Upper lobe of right lung (tissue), 1 donor: ENCODE measurements at places on chromosomes 11 and 22. TPM values are rescaled to one million over a fixed set of nuclear protein-coding genes. Genes with fewer than 3 reads are reported as not detected.

DNA sequence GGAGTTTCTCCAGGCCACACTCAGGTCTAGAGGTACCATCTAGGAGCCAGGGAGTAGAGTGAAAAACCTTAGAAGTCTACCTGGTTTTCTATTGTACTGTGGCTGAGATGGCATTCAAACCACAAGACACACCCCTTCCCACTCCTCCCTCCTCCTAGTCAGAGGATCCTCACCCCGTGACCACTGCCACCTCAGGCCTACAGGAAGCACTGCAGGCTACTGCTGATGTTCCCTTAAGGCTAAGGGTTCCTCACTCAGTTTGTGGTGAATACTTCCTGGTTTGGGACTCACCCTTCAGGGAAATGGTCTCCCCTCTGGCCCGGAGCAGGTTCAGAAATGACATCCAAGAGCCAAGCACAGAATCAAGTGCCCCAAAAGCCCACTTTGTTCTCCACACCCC lies 1293.9 kb downstream of the JRKL start:
- no peak for DNase-seq

NUDT22 gene
- 47.8 TPM for total RNA-seq

GRCh38 chr11:130872981-130873380 lies 43.3 kb downstream of the SNX19 start:
- no peak for DNase-seq

DNA sequence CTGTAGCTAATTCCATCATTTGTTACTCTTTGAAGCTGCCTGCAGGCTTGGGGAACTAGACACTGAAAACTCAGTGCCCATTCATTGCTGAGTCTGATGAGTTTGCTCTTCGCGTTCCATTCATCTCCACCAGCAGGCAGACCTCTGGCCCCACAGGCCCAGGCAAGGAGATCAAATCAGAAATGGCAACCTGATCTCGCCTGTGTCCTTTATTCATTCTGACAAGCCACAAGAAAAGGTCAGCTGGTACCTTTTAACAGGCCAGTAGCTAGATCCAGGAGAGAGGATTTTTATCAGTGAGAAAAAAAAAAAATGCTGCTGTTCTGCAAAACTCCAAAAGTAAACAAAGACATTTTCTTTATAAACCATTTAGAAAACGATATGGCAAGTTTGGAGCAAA lies 742.5 kb downstream of the ETS1 start:
- DNase-seq = no peak

DNA sequence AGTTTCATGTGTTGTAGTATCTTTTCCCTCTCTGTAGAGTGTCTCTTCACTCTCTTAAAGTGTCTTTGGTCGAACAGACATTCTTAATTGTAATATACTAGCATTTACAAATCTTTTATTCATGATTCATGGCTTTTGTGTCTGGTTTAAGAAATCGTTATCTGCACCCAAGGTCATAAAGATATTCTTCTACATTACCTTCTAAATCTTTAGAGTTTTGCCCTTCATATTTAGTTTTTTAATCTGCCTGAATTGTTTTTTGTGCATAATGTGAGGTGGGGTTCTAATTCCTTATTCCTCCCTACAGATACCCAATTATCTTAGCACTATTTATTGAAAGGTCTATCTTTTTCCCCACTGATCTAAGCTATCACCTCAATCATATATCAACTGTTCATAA lies 9.0 kb upstream of the NNMT start:
- DNase-seq = no peak

DNA sequence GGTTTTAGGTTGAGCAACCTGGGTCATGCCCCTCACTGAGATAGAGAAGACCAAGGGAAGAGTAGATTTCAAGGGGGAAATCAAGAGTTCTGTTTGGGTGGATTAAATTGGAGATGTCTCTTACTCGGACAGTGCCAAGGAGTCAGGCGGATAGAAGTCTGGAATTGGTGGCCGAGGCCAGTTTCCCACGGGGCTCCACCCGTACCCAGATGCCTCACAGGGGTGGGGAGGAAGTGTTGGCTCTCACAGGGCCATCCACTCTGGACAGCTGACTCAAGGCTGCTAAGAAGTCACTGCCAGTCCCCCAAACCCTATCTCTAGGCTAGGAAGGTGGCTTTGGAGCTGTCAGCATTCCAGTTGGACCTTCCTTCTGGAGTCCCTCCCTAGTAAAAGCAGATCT lies 79.1 kb upstream of the TIMP3 start:
- DNase-seq = no peak

- DNase-seq = no peak
These were observed 114.9 kb upstream of the E2F8 start for GRCh38 chr11:19355601-19356000.

DNA sequence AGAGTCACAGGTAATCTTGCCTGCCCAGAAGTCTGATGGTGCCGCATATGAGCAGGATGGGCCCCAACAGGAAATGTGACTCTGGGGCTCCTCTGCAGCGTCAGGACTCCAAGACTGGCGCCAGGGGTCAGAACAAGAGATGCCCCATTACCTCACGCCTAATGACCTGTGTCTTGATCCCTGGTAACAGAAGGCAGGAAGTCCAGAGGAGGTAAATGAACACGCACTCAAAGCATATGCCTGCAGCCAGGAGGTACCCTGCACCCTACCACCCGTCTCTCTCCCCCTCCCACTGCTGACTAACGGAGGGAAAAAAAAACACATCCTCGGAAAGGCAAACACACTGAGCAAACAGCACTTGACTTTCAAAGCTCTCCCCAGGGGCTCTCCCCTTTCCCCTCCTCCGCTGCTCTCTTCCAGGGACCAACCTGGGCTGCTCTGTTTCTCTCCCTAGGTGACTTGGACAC lies 37.3 kb downstream of the ABCC8 start:
- DNase-seq = no peak

- no peak for DNase-seq
These were observed 232.0 kb upstream of the TENM4 start for GRCh38 chr11:79672786-79673185.

MS4A6A gene
- 112 TPM for total RNA-seq

- DNase-seq = no peak
These were observed 1.2 kb upstream of the ATF4 start for GRCh38 chr22:39518996-39519680.

TRAPPC4 gene
- 44.6 TPM for total RNA-seq

GRCh38 chr11:84543367-84544159 lies 1083.6 kb downstream of the DLG2 start:
- no peak for DNase-seq

C11orf42 gene
- not detected for total RNA-seq

C11orf16 gene
- total RNA-seq = not detected

SAA4 gene
- total RNA-seq = not detected

TMEM191B gene
- 2.1 TPM for total RNA-seq

DNA sequence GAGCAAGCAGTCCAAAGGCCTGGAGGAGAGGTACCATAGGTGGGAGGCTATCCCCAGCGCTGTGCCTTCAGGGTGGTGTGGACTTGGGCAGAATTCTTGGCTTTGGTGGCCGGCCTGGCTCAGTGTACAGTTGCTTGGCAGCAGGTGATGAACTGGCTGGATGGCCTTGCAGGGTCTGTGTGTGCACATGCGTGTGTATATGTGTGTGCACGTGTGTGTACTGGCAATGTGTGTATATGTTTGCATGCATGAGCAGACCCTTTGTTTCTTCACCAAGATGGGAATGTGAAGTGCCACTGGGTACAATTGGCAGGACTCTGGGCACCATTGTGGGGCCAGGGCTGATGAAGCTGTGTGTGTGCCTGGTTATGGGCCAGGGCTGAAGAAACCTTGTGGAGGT lies 53.0 kb downstream of the CEP164 start:
- no peak for DNase-seq

ME3 gene
- 24.7 TPM for total RNA-seq

GRCh38 chr11:111798279-111798678 lies 32.1 kb upstream of the PPP2R1B start:
- DNase-seq = no peak

DNA sequence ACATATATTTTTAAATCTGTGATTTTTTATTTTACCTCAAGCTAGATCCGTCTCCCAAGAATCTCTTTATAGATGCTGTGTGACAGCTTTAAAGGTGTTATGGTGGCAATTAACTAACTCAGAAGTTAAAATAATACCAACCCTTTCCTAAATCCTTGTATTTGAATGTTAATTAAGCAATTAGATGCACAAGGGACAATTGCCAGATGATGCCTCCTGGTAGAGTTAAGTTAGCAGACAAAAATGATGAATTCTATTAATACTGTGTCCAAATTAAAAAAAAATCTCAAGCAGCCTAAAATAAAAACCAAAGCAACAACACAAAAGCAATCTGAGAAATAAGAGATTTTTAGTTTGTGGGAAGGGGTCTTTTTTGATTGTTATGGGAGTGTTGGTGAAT lies 78.9 kb downstream of the FANCF start:
- DNase-seq = no peak

SLC22A9 gene
- not detected for total RNA-seq

SYT13 gene
- total RNA-seq = not detected

DNA sequence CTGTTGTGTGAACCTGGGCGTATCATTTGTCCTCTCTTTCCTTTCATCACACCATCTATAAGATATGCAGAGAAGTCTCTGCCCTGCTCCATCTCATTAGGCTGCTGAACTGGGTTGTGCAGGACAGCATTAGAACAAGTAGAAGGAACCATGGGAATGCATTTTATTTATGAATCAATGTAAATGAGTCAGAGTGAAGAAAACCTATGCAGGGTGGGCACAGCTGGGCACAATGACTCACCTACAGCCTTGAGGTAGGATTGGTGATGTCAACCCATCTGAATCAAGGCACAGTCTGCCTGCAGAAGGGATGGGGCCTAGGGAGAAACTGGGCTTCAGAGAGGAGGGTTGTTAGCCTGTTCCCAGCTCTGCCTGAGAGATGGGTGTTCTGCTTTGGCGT lies 123.4 kb downstream of the CSNK2A3 start:
- DNase-seq = no peak

CDK2AP2 gene
- 84.2 TPM for total RNA-seq

SEC14L2 gene
- 7.1 TPM for total RNA-seq

- no peak for DNase-seq
These were observed 366.0 kb downstream of the BRD1 start for GRCh38 chr22:49461674-49462073.

DNA sequence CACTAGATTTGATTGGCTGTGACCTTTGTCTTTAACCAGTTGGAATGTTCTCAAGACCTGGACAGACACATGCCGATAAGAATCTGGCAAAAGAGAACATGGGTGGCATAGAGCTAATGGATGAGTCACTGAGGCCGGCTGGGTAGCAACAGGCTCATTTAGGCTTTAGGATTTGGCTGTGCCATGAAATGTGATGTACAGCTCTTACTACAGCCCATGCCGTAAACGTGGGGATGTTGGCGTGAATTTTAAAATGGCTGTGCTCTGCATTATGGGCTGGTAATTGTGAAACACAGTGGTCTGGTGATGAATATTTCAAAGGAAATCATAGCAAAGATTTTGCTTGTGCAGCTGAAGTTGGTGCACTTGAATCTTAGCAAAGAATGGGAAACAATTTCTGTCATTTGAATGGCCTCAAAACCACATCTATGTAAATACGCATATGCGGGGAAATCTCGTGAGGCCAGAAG lies 332.4 kb downstream of the TBC1D22A start:
- DNase-seq = no peak

GRCh38 chr11:61077936-61078335 lies 24.4 kb upstream of the CD5 start:
- DNase-seq = no peak

- no peak for DNase-seq
These were observed 50.2 kb downstream of the DHCR7 start for GRCh38 chr11:71397961-71398360.

DNA sequence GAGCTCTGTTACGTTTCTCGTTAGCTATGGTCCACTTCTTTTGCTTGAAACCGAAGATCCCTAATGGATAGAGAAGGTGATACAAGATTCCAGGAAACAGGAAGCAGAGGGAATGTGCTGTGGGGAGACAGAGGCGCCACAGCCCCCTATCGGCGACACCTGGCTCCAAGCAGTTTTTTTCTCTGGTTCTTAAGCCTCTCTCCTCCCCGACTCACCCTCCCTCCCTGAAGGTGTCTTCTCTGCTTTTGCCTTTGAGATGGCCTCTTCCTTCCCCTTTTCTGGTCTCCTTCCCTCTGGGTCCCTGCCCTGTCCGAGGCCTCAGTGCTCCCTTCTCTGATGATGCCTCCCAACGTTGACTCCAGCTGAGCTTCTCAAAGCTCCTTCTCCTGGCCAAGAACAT lies 14.2 kb upstream of the APOBEC3A start:
- peak; percentile 53 for DNase-seq

GRCh38 chr11:4190098-4190497 lies 95.5 kb downstream of the RRM1 start:
- DNase-seq = no peak

- DNase-seq = no peak
These were observed 3.1 kb downstream of the RAC2 start for GRCh38 chr22:37240941-37241320.

- DNase-seq = no peak
These were observed 15.3 kb upstream of the NELL1 start for GRCh38 chr11:20654038-20654437.

DNA sequence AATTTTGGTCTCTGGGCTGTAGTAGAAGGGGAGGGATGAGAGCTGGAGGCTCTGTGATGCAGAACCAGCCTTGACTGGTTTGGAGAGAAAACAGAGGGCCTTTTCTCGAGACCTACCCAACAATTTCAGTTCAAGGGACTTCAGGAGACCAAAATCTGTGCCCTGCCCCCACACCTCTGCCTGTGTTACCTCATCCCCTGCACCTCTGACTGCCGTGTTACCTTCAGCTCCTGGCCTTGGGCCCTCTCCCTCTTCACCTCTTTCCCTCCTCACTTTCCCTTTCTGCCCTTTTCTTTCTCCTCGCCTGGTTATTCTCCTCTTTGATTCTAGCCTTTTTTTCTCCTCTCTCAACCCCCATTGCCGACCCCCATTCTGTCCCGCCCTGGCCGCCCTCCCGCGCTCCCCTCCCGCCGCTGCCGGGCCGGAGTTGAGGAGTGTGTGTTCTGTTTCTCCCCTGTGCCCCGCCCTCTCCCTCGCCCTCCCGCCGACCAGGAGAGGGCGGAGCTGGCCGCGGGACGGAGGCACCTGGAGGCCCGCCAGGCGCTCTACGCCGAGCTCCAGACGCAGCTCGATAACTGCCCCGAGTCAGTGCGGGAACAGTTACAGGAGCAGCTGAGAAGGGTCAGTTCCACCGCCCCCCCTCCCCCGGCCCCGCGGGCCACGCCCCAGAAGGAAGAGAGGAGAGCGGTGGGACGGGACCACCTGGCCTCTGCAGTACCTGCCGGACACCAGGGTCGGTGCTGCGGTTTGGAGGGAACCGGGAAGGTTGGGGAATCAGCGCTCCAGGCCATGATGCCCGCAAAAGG lies 27.2 kb downstream of the PHLDB1 start:
- DNase-seq = peak; percentile 92

GRCh38 chr22:19958083-19959042 lies 16.7 kb upstream of the TXNRD2 start:
- no peak for DNase-seq

GRCh38 chr11:72641522-72642042 lies 32.6 kb downstream of the PDE2A start:
- DNase-seq = no peak

MS4A4A gene
- 53.9 TPM for total RNA-seq

RASSF10 gene
- 4.8 TPM for total RNA-seq
